ENCODE measurements at places on chromosomes 16 and 17.

DNA sequence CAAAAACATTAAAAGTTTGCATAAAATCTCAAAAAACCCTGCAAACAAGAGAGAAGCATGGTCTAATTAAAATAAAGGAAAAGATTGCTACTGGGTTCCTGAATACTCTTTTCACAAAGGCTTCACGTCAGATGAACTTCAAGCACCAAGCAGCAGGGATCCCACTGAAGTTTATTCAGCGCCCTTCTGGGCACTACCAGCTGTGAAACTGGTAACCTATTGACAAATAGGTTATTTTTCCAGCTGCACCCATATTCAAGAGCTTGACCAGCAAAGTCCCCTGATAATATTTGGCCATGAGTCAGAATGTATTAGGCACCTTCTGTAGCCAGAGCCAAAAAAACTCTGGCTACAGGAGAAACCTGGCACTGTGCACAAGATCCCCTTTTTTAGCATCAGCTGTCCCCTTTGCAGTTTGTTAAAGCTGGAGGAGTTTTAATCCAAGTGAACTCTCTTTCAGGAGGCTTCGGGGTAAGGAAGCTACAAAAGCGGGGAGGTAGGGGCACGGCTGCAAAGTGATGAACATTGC is 60.3 kb downstream of the GRIN2A start:
- no peak for DNase-seq

DNA sequence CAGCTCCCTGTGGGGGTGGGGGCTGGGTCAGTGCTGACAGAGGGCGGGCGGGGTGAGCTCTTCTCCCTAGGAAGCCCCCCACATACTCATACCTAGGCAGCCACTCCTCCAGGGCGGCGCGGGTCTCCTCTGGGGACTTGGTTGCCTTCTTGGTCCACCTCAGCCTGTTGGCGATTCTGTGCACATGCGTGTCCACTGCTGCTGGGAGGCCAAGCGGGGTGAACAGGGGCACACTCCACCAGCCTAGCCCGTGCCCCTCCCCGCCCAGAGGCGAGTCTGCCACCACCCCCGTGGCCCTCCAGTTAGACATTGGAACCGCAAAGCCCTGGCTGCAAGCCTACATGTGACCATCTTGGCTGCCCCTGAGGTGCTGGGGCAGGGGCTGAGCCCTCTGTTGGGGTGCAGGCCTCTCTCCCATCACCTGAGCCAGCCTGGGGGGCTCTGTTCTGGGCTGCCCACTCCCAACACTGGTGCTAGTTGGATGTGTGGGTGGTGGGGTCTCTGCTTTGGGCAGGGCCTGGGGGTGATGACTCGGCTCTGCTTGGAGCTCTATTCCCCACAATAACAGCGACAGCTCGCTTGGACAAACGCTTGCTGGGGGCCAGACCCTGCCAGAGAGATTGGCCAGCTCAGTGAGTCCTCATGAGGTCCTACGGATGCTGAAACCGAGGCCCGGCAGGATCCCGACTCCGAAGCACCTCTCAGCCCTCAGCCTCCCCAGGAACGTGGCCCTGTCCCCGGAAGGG is 7.4 kb downstream of the NTHL1 start:
- DNase-seq, result no peak

GRCh38 chr16:1553946-1554825 is 20.7 kb downstream of the TMEM204 start:
- no peak for DNase-seq

DNA sequence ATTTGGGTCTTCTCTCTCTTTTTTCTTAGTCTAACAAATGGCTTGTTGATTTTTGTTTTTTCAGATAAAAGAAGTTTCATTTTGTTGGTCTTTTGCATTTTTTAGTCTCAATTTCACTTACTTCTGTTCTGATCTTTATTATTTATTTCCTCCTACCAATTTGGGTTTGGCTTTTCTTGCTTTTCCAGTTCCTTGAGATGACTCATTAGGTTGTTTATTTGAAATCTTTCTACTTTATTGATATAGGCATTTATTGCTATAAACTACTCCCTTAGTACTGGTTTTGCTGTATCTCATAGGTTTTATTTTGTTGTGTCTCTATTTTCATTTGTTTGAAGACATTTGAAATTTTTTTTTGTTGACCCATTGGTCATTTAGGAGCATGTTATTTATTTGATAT is 152.2 kb upstream of the MPHOSPH6 start:
- no peak for DNase-seq

- DNase-seq, result no peak
Measured at GRCh38 chr17:58150394-58150793, 2.2 kb downstream of the OR4D1 start.

GRCh38 chr17:79563237-79564013 is 47.4 kb downstream of the RBFOX3 start:
- DNase-seq, result no peak

GRCh38 chr17:64571746-64572145 is 65.0 kb downstream of the CEP95 start:
- DNase-seq, result no peak

DNA sequence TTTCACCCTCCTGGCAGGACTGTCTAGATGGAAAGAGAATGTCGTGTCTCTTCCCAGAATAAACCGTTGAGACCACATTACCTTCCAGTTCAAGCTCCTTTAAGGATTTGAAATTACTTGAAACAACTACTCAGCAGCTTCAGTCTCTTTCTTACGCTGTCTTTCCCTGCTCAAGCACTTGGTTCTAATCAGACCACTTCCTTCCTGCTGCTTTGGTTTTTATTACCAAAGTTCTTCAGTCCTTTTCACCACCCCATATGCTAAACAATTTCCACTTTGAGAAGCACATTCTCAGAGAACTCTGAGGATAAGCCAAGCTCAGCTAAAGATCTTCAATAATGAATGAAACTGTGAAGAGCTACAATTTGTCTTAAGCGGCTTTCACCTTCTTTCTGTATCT is 105.4 kb downstream of the STX8 start:
- DNase-seq, result no peak

DNA sequence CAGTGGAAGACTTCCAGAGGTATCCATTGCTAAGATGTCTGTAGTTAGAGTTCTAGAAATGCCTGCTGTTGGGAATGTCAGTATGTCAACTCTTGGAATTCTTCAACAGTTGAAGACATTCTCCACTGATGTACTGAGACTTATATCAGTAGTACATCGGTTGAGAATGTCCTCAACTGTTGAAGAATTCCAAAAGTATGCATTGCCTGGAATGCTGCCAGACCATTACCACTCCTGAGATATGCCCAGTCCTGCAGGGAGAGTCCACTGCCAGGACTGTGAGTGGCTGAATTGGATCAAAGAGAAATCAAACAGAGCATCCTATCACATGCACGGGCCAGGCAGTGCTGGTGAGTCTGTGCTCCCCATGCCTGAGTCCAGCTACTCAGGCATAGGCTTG is 42.0 kb downstream of the IL21R start:
- no peak for DNase-seq

- no peak for DNase-seq
Measured at GRCh38 chr17:42107597-42108576, 4.6 kb downstream of the DHX58 start.

DNA sequence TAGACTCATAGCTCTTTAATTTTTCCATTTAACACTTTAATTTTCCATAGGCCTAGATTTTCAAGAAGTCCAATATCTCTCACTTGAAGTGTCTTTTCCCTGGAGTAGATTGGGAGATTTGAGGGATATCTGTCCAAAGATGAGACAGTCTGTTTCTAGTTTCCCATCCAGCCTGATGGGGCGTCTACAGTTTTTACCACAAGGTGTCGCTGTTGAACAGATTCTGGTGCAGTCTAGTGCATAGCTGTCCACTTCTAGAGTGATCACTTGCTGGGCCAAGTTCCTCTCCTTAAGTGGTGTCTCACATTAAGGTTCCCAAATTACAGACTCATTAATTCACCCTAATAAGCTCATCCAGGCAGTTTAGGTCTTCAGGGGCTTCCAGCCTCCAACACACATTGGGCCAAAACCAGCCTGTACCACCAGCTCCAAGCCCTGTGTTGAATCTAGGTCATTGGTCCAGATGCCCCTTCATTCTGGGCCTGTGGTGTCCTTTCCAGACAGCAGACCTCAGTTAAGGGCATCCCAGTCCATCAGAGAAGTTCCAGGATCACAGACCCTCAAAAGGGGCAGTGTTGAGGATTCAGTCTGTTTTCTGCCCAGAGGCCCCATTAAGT is 9.4 kb downstream of the SNX20 start:
- DNase-seq, result no peak

DNA sequence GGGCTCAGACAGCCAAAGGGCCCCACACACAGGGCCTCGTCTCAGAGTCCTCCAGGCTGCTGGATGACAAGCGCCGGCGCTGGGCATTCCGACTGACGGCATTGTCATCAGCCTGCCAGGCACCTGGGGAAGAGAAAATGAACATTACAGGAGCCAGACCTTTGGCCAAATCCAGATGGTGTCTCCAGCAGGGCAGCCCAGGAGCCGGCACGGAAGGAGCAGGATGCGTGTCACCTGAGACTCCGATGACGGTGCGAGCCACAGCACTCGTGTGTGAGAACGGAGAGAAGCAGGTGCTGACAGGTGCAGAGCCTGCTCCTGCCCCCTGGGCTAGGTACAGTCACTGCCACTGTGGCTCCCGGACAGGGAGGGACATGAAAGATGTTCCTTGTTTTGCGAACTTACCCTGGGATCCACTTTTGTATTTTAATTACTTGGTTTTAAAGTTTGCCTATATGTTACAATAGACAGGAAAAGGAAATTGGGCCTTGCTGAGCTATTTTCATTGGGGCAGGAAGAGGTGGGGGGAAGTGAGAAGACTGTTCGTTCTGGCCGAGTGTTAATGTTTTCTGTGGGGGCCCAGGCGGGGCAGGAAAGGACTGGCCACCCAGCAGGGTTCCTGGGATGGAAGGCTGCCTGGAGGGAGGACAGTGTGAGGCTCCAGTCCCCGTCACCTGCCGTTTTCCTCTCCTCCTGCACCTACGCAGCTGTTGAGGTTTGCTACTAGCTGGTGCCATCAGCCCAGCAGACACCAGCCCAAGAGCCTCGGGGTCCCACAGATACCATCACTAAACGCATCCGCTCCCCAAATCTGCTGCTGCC is 4.4 kb upstream of the FOXJ1 start:
- DNase-seq, result no peak

- no peak for DNase-seq
Measured at GRCh38 chr16:5607169-5607568, 509.6 kb upstream of the EEF2KMT start.

- no peak for DNase-seq
Measured at GRCh38 chr17:55450232-55450825, 28.7 kb upstream of the MMD start.

GRCh38 chr17:45427181-45427835 is 5.4 kb downstream of the ARHGAP27 start:
- DNase-seq, result no peak

DNA sequence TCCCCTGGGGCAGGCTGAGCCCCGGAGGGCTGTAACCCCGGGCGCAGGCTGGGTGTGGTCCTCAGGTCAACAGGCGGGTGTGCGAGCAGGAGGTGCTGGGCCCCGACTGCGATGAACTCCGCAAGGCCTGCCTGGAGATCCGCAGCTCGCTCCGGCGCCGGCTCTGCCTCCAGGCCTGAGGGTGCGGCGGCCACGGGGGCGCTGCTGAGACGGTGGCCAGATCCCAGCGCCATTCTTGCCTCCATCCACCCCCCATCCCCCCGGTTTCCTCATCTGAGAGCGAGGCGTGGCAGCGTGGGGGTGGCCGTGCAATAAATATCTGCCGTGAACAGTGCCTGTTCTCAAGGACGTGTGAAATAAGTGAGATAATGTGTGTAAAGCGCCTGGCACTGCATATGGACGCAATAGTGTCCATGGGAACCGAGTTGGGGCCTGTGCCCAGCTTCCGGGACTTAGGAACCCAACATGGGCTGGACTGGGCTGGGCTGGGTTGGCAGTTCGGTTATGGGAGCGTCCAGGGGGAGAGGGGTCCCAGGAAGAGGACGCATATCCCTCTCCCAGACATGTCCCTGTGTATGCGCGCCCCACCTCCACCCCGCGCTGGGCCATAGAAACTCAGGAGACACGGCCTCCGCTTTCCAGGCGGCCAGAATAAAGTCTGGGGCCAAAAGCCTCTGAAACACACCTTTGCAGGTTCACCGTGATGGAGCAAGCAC is 15.0 kb downstream of the ZNF213 start:
- DNase-seq, result no peak

DNA sequence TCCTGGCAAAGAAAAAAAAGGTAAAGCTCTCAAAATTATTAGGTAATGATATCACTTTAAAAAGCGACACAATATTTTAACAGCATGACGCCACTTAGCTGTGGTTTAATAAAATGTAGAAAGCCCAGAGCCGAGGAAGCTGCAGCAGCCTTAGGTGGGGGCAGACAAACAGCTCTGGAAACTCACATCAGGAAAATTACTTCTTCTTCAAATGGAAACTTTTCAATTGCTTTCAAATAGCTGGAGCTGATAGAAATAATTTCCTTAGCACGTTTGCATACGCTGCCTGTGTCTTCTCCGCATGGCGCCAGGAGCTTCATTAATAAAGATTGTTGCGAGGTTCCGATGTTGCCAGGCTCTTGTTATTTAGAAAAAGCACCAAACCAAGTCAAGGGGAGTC is 835.3 kb upstream of the EEF2KMT start:
- no peak for DNase-seq

DNA sequence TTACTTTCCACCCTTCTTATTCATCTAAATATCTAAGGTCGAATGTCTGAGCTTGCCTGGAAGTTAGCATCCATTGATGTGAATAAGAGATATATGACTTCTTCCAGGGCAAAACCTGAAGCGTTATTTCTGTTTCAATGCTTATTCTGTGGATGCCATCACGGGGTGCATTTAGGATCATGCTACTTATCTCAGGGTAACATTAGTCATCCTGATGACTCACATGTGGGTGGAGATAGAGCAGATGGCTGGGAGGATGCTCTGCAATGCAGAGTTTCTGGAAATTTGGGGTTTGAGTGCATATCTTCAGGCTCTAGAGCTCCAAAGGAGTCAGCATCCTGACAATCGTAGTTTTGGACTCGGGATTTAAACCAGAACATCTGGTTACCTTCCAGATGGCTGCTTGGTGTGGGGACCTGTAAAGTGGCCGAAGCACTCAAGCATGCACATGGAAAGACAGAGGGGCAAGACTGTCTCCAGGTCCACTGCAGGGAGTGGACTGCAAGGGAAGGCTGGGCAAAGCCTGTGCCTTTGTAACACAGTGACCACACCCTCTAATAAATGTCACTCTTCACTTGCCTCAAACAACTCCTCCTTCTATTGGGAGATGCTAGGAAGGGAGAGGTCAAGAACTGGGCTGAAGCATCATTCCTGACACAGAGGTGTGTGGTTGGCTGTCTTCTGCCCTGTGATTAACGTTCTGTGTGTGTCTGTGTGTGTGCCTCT is 175.2 kb upstream of the SALL1 start:
- DNase-seq, result no peak

DNA sequence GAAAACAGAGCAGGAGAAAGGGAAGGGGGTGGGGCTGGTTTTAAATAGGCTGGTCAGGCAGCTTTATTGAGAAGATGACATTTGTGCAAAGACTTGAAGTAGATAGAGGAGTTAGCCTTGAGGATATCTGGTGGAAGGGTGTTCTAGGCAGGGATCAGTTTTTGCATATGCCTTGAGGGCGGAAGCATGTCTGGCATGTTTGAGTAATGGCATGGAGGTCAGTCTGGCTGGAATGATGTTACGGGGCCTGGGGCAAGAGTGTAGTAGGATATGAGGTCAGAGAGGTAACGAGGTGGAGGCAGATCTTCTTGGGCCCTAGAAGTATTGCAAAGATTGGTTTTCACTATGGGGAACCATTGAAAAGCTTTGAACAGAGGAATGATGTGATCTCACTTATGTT is 4.8 kb downstream of the RABEP1 start:
- no peak for DNase-seq

GRCh38 chr17:65345261-65346005 is 208.3 kb downstream of the RGS9 start:
- DNase-seq, result no peak
